ENCODE measurements at places on chromosomes 2 and 18.

DNA sequence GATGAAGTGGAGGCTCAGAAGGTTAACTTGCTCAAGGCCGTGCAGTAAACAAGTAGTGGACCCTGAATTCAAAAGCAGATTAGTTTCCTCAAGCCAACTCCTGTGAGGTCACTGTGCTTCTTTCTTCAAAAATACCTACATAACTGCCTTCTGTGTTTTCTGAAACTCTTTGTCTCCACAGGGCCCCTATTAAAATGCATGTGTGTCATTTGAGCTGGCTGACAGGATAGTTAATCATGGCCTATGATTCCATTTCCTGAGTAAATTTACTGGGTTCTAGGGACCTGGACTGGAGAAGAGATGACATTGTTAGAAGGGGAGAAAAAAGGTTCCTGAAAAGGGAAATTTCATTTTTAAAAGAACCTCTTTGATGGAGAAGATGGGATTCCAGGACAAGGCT lies 12.9 kb upstream of the DTNA start:
- DNase-seq = no peak

DNA sequence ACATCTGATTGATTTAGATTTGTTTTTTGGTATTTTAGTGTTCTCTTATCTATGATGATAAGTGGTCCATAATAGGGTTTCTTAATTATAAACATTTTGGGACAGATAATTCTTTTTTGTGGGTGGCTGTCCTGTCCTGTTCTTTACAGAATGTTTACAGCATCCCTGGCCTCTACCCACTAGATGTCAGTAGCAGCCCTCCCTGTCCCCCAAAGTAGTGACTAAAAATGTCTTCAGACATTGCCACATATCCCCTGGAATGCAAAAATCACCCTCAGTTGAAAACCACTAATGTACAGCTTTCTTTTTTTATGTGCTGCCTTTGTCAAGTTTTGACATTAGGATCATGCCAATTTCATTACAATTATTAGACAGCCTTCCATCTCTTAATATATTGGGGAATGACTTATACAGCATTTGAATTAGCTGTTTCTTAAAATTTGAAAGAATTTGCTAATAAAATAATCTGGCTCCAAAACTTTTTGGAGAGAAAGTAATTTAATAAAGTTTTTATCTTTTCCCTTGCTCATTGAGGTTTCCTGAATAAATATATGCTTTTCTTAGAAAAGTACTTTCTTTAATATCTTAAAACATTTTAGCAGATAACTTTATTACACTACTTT lies 19.5 kb downstream of the WIPF1 start:
- no peak for DNase-seq

DNA sequence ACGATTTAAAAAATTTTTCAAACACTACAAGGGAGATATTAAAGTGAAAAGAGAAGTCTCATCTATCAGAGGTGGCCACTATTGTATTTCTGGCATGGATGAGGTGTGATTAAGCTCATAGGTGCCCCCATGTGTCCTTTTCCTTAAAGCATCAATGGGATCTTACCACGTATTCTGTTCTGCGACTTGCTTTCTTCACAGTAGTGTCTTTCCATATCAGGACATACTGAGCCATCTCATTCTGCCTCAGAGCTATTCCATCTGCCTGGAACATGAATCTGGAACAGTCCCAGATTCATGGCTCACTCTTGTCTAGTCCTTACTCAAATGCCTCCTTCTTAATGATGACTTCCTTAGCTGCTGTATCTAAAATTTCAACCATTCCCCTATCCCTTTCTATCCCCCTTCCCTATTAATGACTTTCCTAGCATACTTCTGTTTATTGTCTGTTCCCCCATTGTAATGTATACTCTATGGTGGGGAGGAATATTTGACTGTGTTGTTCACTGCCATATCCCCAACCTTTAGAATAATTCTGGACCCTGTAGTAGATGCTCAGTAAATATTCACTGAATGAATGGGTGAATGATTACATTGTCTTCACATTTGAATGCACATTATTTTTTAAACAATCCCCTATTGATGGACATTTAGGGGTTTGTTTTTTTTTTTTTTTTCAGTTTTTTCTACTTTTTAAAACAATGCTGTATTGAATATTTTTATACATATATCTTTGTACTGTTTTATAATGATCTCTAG lies 11.1 kb downstream of the STAMBP start:
- DNase-seq = no peak

DNA sequence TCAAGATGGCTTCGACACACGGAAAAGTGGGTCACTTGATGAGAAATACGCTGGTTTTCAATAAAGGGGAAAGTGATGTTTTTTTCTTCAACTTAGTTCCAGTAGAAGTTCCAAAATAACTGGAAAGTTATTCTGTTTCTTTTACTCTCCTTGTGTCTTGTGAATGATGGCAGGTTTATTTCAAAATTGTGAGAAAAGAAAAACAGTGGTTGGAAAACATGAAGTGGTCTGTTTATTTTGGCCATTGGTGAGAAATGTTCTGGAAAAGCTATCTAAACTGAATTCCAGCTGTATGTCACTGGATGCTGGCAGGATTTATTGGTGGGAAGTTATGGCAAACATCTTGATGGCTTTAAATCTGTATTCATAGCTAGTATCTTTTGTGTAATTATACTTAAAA lies 484.1 kb downstream of the DCC start:
- DNase-seq = no peak

GRCh38 chr2:64374686-64375085 lies 79.3 kb upstream of the LGALSL start:
- DNase-seq = no peak

DNA sequence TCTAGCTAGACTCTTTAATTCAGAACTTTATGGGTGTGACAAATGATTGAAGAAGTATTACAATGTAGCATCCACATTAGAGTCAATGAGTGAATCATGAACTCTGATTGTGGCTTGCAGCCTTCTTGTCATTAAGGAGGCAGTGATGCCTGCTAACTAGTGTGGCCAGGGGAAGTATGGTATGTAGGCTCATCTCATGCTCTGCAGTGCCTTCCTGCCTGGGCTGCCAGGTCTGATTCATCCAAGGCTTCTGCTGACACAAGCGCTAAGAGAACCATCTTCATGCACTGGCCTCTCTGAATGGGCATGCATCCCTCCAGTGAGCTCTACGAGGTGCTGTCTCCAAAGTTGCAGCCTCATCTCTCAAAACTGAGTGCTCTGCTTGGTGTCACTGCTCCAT lies 144.3 kb downstream of the MTCL1 start:
- no peak for DNase-seq

Measured in stimulated activated CD4-positive, alpha-beta T cell treated with anti-CD3 and anti-CD28 coated beads, Interleukin-12 subunit alpha, Interleukin-12 subunit beta, amount 100 ng/mL, for 48 hours (primary cell).